ENCODE measurements at places on chromosomes 16 and 17. TPM values are rescaled to one million over a fixed set of nuclear protein-coding genes. Genes with fewer than 3 reads are reported as not detected.

Gene NDE1
- 28.3 TPM for total RNA-seq

Gene ACAP1
- not detected for total RNA-seq

Gene FOXL1
- 3.2 TPM for total RNA-seq

Gene ESRP2
- under 0.01 TPM for total RNA-seq

Gene KRTAP9-8
- total RNA-seq, result not detected

Gene SEZ6L2
- total RNA-seq, result 2.9 TPM

Gene SDR42E1
- total RNA-seq, result 1.4 TPM

Gene TMIGD1
- not detected for total RNA-seq

Gene ELMO3
- 0.29 TPM for total RNA-seq

Gene UNC13D
- 2.1 TPM for total RNA-seq

Gene FUS
- total RNA-seq, result 30.4 TPM

Gene TEKT5
- total RNA-seq, result 0.29 TPM

Gene ZNF423
- total RNA-seq, result 11.6 TPM

Gene CCL1
- not detected for total RNA-seq

Gene KRTAP4-3
- total RNA-seq, result not detected

Gene MMP2
- total RNA-seq, result 2,259 TPM

Gene CD300E
- under 0.01 TPM for total RNA-seq

Gene KRTAP4-12
- total RNA-seq, result not detected

Gene CD300LD
- not detected for total RNA-seq

Gene GTF3C1
- 55.1 TPM for total RNA-seq

Gene MT1M
- 8.5 TPM for total RNA-seq

Gene SPECC1
- total RNA-seq, result 155 TPM

Gene KRTAP4-1
- total RNA-seq, result not detected

Gene KRTAP2-2
- not detected for total RNA-seq

Gene RPL38
- 728 TPM for total RNA-seq

Gene CD19
- total RNA-seq, result not detected

Gene C16orf96
- not detected for total RNA-seq

Gene NOMO2
- total RNA-seq, result 92.5 TPM

Gene ANKRD40CL
- 0.36 TPM for total RNA-seq

Gene ABCC3
- 12.4 TPM for total RNA-seq

Gene ABCC11
- total RNA-seq, result under 0.01 TPM

Gene G6PC1
- not detected for total RNA-seq

Gene LITAFD
- not detected for total RNA-seq

Gene HBZ
- total RNA-seq, result not detected

Gene RGS9
- total RNA-seq, result 0.36 TPM

Gene FNDC8
- not detected for total RNA-seq

Gene MYH1
- not detected for total RNA-seq

Gene MED31
- 9.1 TPM for total RNA-seq

Gene KRTAP1-1
- 2.4 TPM for total RNA-seq

Gene CCL13
- not detected for total RNA-seq

Gene RNF43
- total RNA-seq, result under 0.01 TPM

Gene HS3ST4
- not detected for total RNA-seq

Gene CACNG1
- total RNA-seq, result not detected

Gene RPL26
- total RNA-seq, result 2,089 TPM

Gene TBC1D3K
- not detected for total RNA-seq

Gene HS3ST3A1
- total RNA-seq, result 7.1 TPM
